ENCODE measurements at places on chromosomes 3 and 15.
A peak's percentile ranks its signal among the peaks of the same experiment; 100 is the strongest.

GRCh38 chr3:187737368-187738070 lies 7.7 kb downstream of the BCL6 start:
- no peak for DNase-seq

DNA sequence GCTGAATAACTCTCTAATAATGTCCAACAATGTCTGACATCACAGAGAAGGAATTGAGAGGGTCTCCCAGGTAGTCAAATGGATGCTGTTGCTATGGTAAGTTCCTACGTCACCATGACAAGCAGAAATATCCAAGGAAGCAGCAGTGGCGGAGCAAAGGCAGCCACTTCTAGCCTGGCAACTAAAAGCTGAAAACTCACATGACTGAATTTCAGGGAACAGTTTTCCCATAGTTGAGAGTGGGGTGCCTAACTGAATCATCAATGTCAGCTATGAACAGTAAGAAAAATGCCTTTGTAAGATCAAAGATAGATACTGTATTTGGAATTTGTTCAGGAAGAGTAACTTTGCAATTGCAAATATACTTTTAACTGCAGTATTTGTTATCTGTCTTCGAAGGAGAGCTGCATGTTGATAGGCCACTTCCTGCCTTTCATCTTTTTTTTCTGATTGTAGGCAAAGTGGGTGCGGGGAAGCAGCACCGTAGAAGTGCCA lies 161.7 kb downstream of the BBX start:
- DNase-seq = no peak

DNA sequence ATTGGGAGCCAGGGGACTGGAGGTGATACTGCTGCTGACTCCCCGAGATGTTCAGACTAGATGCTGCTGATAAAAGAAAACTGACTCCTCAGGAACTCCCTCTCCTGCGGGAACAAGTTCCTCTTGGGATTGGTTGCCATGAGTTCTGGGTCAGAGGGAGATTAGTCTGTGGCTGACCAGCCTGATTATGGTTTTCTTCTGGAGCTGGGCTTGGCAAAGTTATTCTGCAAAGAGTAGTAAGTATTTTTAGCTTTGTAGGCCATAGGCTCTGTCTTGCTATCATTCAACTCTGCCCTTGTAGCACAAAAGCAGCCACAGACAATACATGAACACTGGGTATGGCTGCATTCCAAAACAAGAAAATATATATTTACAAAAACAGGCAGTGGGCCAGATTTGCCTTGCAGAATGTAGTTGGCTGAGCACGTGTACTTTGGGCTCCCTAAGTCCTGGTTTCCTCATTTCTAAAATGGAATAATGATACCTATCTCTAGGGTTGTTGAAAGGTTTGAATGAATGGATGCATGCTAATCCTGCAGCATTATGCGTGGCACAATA lies 796.8 kb downstream of the AGBL1 start:
- DNase-seq = no peak

- no peak for DNase-seq
These were observed 24.9 kb upstream of the C3orf80 start for GRCh38 chr3:160200353-160200752.

- no peak for DNase-seq
These were observed 752 bp downstream of the OCA2 start for GRCh38 chr15:28098360-28098765.

DNA sequence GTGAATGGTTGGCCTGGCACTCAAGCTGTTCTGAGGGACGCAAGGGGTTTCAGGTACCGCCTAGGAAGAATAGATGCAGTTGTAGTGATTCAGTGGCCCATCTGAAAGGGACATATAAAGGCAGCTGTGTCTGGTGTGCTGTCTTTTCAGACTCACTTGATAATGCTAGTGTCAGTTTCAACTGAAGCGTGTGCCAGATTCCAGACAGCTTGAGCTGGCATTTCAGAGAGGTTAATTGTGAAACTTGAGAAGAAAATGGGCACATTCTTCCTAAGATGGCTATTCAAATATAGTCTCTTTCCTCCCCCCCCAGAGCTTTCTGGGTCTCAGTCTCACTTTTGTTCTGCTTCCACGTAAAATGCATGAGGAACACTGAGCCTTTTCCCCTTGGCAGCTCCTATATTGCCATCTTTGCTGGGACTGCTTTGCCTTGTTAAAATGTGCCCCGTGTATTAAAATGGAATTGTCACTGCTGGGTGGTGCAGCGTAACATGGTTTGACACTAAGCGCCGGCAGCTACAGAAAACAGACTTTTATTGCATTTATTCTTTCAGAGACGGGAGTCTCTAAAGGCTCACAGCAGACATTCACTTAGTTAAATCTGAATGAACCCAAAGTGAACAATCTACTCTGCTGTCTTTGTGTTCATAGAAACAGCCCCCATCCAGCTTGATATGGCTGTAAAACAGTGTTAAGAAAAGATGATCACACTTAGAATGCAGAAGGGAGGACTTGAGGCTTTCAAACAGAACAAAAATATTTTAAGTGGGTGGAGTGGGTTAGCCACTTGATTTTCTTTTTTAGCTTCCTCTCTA lies 478.7 kb downstream of the RBMS3 start:
- DNase-seq = peak; percentile 63

- no peak for DNase-seq
These were observed 354.9 kb upstream of the ATP11B start for GRCh38 chr3:182438398-182438797.

GRCh38 chr3:71998995-71999673 lies 214.2 kb upstream of the PROK2 start:
- DNase-seq = no peak

DNA sequence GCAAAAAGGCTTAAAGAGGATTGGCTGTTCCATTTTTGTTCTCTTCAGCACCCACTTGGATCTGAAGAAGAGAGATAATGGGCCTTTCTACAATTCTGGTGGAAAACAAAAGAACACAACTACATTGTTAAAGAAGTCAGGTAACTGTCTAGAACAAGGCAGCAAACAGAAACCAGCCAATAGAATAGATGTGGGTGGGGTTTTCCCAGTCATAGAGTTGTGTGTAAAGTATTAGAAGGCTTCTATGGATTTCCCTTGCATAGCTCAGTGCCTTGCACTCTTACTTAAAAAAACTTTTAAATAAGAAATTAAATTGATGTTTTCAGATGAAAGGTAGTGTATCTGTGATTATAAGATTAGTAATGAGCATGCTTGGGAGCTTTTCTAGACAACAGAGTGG lies 462.7 kb upstream of the ATP11B start:
- DNase-seq = no peak

- DNase-seq = no peak
These were observed 291.0 kb downstream of the TBL1XR1 start for GRCh38 chr3:176906046-176906905.

- no peak for DNase-seq
These were observed 308.0 kb upstream of the THRB start for GRCh38 chr3:24802614-24803013.

DNA sequence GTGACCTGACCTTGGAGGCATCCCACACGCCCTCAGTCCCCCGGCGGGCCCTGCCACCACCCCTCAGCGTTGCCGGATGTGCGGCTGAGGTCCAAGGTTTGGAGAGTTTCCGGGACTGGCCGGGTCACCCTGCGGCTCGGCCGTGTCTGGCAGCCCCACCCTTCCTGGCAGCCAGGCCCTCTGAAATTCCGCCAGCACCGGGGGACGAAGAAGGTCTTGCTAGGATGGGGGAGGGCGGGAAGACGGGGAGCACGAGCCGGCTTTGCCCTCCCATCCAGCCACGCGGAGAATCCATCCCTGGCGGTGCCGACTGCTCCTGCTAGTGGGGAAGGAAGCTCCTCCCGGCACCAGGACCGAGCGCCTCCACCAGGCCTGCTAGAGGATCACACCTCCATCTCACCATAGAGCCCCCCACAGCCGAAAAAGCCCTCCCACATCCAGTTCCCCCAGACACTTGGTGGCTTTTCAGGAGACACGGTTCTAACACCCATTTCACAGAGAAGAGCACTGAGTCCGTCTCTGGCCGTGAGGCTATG lies 81.5 kb downstream of the CPN2 start:
- peak; percentile 74 for DNase-seq

GRCh38 chr3:119099785-119100184 lies 46.2 kb upstream of the TEX55 start:
- no peak for DNase-seq

DNA sequence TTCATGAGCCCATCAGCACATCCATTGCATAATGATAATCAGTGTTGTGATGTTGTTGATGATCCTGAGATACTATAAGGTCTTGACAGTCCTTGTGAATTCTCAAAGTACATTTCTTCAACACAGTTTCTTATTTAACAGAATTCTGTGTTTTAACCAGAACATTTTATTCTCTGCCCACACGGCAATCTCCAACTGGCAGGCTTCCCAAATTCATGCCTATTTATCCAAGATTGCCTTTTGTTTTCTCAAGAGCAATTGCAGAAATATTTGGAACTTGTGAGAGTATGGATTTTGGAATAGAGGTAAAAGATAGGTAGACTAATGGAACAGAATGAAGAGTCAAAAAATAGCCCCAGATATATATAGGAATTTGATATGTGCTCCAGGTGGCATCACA lies 116.0 kb downstream of the UACA start:
- no peak for DNase-seq

DNA sequence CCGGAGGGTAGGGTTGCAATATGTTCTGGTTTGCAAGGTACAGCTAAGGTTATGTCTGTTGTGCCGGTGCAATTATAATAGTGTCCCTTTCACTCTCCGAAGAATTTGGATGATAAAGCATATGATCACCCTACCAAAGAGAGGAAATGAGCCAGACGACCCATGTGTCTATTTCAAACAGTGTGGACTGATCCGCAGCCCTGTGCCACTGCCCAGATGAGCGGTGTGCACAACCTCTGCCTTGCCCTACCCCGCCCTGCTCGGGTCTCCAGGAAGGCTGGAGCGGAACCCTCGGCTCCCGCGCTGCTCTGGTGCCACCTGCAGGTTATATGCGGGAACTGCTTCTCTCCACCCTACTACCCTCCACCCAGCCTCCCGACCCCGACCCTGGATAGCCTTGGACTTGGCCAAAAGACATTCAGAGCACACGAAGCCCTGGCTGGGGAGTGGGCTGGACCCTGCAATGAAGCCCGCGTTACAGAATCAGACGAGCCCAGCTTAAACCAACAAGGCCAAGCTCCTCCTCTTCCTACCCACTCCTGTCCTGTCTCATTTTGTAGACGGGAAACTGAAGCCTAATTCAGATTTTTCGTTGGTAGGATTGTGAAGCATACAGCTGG lies 68.4 kb upstream of the CHRNB4 start:
- DNase-seq = peak; percentile 31

Data from COLO829 (cell line).